ENCODE measurements at places on chromosomes 3 and 15. TPM values are rescaled to one million over a fixed set of nuclear protein-coding genes. Genes with fewer than 3 reads are reported as not detected.

DNA sequence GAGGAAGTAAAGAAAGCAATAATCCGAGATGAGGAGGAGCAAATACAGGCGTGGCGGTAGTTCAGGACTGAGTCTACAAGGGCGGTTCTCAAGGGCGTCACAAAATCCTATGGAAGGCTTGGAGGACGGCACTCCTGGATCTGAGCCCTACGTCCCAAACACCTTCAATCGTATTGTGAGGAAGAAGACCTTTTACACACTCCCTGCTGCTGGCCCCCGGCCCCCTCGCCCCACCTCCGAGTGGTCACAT lies 747 bp downstream of the PLD1 start:
- peak; percentile 82 for DNase-seq

DNA sequence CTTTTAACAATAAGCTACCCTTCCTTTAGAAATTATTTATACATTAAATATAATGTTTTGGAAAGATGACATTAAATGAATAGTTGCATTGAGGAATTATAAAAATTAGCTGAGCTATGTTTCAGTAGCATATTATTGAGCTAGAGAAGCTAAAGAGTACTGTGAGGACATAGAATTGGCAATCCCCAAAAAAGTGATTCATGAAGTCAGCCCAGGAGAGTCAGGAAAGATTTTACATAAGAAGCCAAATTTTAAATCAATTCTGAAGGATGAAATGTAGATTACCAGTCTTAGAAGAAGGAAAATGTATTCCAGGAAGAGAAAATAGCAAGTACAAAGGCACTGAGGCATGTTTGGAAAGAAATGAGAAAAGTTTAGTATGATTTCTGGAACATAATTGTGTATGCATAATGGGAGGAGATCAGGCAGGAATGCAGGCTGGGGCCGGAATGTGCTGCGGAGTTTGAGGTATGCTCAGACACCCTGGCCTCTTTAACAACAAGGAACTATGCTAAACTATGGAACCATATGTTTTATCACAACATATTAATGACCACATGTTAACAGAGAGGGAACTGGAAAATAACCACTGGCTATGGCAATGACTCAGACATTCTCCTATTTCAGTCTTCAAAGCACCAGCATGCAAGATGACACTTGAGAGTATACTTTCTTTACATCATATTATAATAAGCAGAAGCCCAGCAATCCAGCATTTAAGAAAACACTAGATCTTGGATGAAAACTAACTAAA lies 103.3 kb upstream of the COL8A1 start:
- DNase-seq: no peak

- DNase-seq: no peak
Observed at GRCh38 chr3:133371181-133371580, 28.7 kb upstream of the BFSP2 start.

- no peak for DNase-seq
Observed at GRCh38 chr3:131491084-131491483, 11.7 kb downstream of the MRPL3 start.

DNA sequence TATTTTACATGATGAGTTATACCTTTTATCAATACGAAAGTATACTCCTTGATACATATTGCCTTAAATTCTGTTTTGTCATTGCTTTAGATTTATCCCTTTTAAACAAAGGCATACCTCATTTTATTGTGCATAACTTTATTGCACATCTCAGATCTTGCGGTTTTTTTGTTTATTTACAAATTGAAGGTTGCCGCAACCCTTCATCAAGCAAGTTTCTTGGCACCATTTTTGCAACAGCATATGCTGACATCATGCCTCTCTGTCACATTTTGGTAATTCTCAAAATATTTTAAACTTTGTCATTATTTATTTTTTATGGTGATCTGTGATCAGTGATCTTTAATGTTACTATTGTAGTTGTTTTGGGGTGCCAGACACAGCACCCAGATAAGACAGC lies 20.9 kb downstream of the SNRK start:
- no peak for DNase-seq

DNA sequence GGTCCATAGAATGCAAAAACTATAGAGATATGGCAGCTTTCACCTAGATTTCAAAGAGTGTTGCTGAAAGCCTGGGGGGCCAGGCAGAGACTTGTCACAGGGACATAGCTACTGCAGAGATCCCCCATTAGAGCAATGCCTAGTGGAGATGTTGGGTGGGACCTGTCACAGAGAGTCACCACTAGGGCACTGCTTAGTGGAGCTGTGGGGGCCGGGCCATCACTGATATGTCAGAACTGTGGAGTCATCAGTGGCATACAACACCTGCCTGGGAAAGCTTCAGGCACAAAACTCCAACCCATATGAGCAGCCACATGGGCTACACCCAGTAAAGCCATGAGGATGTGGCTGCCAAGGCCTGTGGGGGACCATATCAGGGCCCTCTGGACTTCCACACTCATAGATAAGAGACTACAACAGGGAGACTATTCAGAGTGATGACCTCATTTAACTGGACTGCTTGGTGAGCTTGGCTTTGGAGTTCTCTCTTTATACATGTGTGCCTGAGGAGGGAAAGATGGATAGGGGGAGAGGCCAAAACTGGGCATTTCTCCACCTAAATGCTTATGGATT lies 176.3 kb downstream of the ZNF621 start:
- no peak for DNase-seq

- DNase-seq: no peak
Observed at GRCh38 chr15:65517866-65518207, 348 bp upstream of the DPP8 start.

The JAGN1 gene
- 31.3 TPM for polyA plus RNA-seq

The SLC6A11 gene
- polyA plus RNA-seq: 0.41 TPM

DNA sequence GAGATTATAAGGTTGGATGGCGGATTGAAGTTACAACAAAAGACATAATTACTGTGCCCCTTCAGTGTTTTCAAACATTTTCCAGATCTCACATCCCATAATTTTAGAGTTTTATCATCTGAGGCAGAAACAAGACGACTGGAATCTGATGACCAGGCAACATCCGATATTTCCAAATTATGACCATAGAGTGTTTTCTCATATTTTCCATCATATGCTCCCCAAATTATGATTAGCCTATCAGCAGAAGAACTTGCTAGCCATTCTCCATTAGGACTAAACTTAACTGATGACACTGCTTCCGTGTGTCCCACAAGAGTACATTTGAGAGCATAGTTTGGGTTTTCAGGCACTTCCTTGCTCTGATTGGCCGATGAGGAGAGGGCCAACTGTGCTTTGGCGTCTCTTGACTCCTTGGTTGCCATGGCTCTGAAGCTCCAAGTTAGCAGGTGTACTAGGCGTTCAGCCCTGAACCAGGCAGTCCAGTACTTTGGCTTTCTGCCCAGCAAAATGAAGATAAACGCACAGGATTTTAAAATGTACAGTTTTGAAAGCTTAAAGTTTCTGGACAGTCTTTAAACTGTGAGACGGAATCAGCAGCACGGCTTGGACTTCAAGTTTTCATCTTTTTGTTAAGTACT lies 638 bp downstream of the WDR5B start:
- DNase-seq: peak; percentile 35

- no peak for DNase-seq
Observed at GRCh38 chr3:22366781-22367180, 615.8 kb upstream of the ZNF385D start.

The PARP14 gene
- 14.5 TPM for polyA plus RNA-seq

The APBA2 gene
- 2.9 TPM for polyA plus RNA-seq

The C3orf22 gene
- not detected for polyA plus RNA-seq

DNA sequence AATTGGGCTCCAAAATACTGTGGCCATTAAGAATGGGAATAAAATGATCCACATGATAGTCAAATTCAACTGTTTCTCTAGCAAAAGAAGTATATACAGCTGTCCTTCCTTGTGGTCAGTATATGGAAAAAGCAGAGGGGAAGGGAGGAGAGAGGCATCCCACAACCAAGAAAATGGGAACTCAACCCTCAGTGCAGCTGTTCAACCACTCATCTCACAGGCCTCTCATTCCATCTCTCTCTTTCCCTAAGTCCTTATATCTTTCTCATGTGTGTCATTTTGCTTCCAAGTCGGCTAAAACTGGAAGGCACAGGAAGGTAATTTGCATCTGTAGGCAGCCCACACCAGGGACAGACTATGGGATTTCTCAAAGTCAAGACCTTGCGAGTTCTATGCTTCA lies 27.5 kb downstream of the AVEN start:
- DNase-seq: peak; percentile 22

DNA sequence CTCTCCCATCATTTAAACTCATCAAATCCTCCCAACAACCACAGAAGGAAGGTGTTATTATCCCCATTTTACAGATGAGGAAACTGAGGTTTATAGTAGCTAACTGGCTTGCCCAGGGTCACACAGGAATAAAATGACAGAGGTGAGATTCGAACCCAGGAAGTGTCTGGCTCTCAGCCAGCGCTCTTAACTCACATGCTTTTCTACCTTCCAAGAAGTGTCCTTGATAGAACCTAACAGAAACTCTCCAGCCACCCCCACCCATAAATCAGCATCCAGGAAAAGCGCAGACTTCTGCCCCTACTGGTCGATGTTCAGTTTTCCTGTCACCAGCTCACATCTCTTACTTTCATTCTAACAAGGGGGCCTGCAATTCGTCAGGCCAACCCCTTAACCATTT lies 51.7 kb downstream of the SPATA12 start:
- no peak for DNase-seq

DNA sequence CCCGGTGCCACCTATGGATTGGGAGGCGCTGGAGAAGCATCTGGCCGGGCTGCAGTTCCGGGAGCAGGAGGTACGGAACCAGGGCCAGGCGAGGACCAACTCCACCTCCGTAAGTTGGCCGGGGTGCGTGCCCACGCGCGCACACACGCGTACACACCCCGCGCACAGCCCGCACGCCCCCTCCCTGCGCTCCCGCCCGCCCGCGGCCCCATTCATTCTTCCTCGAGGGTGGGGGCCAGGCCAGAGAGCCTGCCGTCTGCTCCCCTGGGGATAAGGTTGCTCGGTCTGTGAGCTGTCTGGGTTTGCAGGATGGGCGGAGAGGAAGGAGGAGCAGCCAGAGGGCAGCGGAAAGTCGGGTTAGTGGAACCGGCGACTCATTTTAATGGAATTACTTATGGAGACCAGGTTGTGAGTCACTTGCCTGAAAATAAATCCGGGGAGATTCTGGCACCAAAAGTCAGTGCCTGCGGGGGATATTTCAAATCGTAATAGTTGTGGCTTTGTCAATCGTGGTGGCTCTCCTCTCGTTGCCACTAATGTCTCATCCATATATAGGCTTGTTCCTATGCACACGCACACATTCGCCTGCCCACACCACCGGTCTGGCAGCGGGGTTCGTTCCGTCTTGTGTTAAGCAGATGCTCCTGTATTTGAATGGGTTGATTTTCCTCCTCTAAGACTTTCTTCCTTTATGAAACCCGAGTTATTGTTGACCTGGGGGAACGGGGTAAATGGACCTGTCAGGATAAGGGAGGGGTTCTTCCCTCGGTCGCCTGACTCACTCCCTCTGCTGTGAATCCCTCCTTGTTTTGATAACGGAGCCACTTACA lies 223.4 kb upstream of the IL12A start:
- DNase-seq: peak; percentile 70

DNA sequence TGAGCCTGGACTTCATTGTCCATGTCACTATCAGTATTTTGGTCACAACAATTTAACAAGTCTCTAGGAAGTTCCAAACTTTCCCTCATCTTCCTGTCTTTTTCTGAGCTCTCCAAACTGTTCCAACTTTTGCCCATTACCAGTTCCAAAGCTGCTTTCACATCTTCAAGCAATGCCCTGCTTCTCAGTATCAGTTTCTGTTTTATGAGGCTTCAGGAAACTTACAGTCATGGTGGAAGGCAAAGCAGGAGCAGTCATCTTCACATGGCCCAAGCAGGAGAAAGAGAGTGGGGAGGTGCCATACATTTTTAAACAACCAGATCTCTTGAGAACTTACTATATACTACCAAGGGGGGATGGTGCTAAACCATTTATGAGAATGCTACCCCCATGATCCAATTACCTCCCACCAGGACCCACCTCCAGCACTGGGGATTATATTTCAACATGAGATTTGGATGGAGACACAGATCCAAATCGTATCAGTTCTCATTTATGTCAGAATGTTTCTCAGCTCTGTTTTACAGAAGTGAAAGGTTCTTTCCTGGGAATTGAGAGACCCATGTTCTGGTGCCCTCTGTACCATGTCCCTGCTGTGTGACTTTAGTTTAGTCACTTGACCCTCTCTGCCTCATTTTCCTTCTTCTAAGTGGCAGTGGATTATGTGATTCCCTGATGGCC lies 169.7 kb downstream of the PLCL2 start:
- no peak for DNase-seq

The CLRN1 gene
- polyA plus RNA-seq: not detected

The SMAD6 gene
- polyA plus RNA-seq: 3.3 TPM

DNA sequence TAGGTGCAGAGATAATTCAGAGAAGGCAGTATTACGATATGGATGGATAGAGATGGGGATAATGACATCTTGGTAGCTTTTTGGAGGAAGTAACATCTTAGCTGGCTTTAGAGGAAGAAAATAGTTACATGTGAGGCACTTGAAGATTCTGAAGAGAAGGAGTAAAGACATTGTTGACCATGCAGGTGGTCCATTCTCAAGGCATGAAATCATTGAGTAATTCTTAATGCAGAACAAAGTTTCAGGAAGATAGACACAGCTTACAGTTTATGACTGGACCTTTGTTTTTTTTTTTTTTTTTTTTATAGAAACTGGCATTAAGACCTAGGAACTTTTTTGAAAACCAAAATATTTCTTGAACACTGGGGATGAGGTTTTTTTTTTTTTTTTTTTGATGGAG lies 28.2 kb downstream of the MBNL1 start:
- DNase-seq: no peak

The CA12 gene
- 0.90 TPM for polyA plus RNA-seq

DNA sequence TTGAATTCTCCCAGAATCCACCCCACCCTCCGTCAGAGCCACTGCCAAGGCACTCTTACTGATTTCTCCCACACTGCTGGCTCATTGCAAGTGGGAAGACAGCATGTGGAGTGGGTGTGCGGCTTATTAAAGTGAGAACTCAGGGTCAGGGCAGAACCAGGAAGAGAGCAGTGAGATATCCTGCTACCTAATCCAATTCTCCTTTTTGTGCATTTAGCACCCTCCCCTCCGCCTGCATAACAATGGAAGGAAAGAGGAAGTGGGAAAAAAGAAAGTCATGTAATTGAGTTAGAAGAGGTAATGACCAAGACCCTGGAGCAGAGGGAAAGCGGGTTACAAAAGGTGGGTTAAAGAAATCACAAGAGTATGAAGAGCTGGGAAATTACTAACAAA lies 27.8 kb upstream of the PIK3CB start:
- DNase-seq: no peak

- no peak for DNase-seq
Observed at GRCh38 chr3:127218454-127218922, 25.6 kb downstream of the PRR23E start.

DNA sequence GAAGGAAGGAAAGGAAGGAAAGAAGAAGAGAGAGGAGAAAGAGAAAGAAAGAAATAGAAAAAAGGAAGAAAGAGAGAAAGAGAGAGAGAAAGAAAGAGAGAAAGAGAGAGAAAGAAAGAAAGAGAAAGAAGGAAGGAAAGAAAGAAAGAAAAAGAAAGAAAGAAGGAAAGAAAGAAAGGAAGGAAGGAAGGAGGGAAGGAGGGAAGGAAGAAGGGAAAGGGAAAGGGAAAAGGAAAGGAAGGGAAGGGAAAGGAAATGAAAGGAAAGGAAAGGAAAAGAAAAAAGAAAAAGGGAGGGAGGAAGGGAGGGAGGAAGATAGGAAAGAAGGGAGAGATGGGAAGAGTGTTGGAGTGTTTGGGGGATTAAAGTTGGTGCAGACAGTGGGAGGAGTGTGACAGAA lies 450.1 kb downstream of the GBE1 start:
- DNase-seq: no peak

Data from muscle of arm (tissue), 14 donors.